IPS-NIHi11 (cell line): ENCODE measurements at places on chromosomes 16 and 17.

DNA sequence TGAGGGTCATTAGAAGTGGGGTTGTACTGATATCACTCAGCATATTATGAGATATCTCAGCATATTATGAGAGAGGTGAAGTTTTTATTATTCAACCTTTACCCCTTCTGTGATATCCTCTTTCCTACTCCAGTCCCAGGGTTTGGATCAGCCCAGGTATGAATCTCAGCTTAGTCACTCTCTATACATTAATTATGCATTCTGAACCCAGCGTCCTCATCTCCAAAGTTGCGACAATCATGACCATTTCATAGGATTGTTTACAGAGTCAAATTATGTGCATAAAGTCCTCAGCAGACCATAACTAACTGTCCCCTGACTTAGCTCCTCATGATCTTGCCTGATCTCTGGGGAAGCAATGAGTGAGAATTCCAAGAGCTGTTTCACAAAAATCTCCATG lies 20.5 kb upstream of the BLMH start:
- no peak for DNase-seq

DNA sequence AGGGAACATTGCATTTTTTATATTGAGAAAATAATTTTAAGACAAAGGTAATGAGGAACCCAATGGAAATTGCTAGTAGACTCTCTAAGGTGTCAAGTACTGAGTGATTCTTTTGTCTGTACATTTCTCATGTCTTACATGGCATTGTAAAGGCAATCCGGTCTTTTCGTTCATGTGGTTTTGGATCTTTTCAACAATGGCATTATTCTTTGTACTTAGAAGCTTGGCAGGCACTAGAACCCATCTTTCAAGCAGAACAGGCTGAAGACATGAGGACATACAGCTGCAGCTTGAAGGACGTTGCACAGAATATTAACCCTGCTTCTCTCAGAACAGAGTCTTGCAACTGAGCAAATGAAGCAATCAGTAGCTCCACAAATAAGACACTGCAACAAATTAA lies 231.5 kb upstream of the ZFHX3 start:
- no peak for DNase-seq

DNA sequence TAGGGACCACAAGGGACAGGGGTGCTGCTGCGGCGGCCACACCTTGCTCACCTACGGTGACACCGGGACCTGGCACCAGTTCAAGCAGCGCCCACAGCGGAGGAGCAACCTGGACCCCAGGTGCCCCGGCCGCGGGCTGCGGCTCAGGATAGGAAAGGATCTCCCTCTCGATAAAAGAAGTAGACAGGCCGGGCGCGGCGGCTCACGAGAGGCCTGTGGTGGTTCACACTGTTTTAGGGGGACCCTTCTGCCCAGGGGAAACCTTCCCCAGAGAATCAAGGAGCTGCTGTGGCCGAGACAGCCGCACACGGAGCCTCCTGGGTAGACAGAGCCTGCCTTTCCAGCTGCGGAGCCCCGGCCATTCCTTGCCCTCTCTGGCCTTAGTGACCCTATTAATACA lies 17.9 kb upstream of the ATP2A3 start:
- no peak for DNase-seq

GRCh38 chr17:58525239-58525638 lies 10.8 kb upstream of the MTMR4 start:
- DNase-seq, result no peak

DNA sequence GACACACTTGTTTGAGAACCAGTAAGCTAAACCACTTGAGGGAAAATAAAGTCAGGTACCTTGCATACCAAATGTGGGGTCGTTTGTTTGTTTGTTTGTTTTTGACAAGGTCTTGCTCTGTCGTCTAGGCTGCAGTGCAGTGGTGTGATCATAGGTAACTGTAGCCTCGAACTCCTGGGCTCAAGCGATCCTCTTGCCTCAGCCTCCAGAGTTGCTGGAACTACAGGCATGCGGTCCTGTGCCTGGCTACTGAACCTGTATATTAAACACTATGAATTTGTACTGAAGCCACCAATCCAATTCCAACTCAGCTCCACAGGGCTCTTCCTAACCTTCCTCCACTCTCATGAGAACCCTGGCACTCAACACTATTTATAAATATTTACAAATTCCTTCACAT lies 51.9 kb downstream of the WWP2 start:
- DNase-seq, result no peak

- no peak for DNase-seq
These were observed 15.3 kb upstream of the TNS4 start for GRCh38 chr17:40516581-40517285.

GRCh38 chr17:76567634-76568432 lies 17.8 kb downstream of the ST6GALNAC2 start:
- DNase-seq, result no peak

DNA sequence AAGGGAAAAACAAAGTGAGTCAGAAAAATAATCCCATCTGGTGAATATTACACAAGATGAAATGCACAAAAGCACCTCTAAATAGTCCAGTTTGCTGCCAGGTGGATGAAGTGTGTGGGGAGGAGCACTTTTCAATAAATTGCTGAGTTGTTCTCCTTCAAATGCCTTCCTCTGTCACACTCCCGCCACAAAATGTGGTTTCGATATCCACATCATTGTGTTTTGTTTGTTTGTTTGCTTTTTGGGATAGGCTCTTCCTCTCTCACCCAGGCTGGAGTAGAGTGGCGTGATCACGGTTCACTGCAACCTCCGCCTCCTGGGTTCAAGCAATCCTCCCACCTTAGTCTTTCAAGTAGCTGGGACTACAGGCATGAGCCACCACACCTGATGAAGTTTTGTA lies 24.6 kb upstream of the SHISA9 start:
- no peak for DNase-seq

DNA sequence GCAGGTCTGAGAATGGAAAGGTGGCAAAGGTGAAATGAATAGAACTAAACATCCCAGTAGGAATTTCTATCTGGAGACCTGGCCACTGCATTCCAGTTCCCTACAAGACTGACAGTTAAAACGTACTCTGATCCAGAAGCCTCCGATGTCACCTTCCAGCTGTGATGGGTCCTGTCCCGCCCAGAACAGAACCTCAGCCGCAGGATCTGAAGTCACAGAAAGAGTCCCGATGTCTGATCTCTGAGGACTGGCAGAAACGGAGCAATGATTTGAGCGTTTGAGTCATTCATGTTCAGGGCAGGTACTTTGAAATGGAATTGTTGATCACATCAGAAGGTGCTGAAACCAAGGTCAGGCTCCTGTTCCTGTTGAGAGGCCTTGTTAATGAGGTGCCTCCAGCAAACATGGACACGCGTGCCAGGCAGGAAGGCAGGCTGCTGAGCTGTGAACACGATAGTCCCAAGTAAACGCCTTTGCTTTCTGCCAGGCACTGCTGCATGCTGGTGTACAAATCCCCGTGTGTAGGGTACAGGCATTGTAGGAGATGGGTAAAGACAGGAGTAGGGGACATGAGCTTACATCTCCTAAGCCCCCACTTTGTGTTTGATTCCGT lies 61.4 kb downstream of the VAT1L start:
- no peak for DNase-seq

- no peak for DNase-seq
These were observed 913 bp upstream of the KRT16 start for GRCh38 chr17:41613277-41614082.

GRCh38 chr17:57578608-57579225 lies 166.4 kb downstream of the CCDC182 start:
- DNase-seq, result no peak

DNA sequence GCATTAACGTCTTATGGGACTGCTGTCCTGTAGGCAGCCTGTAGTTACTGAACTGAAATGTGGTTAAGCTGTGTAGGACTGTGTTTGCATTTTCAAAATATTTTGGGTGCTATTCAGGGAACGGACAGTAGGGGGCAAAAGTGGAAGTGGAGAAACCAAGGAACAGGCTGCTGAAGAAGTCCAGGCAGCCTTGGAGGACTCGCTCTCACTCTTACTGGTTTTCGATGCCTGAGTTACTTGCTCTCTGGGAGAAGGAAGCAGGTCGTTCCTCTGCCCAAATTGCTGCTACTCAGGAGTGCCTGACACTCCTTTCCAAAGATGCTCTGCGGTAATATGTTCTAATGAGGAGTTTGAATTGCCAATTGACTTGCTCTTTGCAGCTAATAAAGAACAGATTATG lies 64.5 kb upstream of the RBFOX1 start:
- peak; percentile 67 for DNase-seq

DNA sequence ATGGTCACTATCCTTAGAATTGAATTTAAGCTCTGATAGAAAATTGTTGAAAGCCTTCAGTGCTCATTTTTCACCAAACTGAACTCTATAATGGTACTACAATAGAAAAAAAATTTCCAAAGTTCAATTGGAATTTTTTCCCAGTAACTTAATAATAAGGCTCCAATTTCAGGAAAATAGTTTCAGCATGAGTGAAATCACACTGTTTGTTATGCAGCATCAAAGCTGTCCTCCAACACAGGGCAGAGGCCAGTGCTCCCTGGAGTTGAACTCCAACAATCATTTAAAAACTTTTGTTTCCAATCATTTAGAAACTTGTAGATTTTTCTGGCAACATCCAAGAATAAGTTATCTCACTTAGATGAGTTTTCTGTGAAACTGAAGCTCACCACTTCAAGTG lies 103.1 kb upstream of the HSBP1 start:
- no peak for DNase-seq

- DNase-seq, result no peak
These were observed 3.6 kb upstream of the ZCCHC14 start for GRCh38 chr16:87496447-87496801.

DNA sequence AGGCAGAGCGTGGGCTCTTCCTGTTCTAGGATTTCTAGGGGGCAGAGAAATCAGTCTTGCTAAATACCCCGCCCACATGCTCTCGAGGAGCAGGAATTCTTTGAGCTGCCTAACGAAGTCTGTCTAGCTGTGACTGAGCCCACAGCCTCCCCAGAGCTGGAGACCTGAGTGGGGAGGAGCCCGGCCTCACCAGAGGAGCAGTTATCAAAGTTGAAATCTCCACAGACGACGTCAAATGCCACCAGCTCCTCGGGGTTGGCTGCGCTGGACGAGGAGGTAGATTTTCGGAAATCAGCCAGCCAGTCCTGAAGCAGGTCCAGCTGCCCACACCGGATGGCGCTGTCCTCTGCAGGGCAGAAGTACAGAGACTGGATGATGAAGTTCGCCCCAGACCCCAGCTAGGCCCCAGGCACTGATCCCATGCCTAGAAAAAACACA lies 53.8 kb downstream of the PRMT7 start:
- peak; percentile 65 for DNase-seq

- DNase-seq, result no peak
These were observed 122.5 kb downstream of the KCNJ18 start for GRCh38 chr17:21814776-21815175.

DNA sequence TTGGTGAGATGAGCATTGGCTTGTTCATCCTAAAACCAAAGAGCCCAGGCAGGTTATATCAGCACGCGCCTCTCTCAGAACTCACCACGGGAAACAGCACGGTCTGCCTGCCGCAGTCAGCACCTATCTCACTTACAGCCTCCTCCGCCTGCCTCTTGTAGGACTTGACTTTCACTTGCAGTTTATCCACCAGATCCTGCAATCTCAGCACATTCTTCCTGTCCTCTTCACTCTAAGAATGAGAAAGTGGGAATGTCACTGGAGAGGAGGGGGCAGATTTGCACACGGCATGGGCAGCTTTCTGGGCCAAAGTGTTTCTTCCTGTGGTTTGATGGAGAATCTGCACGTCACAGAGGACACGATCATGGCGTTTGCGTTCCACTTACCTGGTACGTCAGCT lies 27.4 kb downstream of the MYH3 start:
- DNase-seq, result no peak

DNA sequence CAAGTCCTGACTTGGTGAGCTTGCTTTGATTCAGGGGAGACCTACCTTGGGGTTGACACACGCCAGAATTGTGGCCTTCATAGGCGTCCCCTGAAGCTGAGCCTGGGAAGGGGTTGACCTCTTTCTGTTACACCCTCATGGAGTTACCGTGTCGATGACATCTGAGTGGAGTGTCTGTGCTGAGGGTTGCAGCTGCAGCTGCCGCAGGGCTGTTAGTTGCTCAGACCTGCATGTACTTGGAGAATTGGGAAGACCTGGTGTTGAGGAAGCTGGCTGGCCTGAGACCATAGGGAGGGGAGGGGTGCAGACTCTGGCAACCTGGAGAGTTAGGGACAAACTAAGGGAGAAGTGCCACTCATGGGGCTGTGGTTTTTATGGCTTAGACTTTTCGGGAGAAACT lies 9.6 kb downstream of the GSE1 start:
- no peak for DNase-seq

- DNase-seq, result no peak
These were observed 9.3 kb upstream of the IRX5 start for GRCh38 chr16:54921206-54921824.

DNA sequence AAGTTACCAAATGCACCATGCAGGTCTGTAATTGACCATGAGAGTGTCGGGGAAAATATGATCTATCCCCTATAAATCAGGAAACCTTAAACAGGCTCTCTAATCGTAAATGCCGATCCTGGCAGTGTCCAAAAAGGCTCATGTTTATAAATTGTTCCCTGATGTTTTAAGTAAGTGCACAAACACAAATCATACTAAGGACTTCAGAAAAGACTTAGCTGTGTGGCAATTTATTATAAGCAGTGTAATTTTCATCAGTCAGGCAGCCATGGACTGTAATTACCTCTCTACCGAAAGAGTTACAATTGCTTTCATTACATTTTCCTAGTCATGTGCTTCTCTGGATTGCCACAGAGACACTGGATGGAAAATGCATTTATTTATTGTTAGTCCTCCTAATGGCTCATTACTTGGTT lies 73.4 kb upstream of the COX10 start:
- no peak for DNase-seq

DNA sequence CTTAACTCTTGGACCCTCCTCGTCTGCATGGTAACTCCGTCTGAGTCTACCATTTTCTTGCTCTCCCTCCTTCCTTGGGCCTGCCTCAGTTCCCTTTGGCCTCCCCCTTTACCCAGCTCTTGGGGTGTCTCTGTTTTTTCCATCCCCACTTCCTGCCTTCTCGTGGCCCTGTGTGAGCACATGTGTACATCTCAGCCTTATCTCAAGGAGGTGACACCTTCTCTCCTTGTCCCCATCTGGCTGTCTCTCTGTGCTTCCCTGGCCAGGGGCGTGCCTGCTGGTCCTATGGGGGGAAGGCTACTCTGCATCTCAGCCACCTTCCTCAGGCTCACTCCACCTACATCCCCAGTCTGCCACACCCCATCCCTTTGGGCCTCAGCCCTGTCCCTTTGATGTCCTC lies 6.6 kb downstream of the CTF1 start:
- no peak for DNase-seq

GRCh38 chr17:59311051-59311468 lies 20.4 kb upstream of the YPEL2 start:
- peak; percentile 69 for DNase-seq

- DNase-seq, result no peak
These were observed 168.5 kb downstream of the NPIPB11 start for GRCh38 chr16:29237971-29238370.

- no peak for DNase-seq
These were observed 11.9 kb downstream of the DNAAF8 start for GRCh38 chr16:4746215-4746614.

DNA sequence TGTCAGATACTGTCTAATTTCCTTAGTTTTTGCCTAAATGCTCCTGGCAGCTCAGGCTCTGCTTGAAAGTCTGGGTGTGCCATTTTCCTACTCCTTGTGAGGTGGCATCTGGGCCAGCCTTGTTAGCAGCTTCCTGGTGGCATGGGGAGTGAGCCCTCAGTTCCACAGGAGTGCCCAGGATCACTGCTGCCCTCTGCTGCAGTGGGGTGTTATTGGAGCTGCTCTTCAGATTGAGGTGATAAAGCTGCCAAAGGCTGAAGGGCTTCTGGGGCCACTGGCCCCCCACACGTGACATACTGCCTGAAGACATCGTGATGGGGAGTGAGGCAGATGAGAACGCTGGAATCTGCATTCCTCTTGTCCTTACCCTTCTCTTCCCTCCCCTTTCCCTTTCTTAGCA lies 27.4 kb downstream of the CEP95 start:
- no peak for DNase-seq
